Breast epithelium (tissue), 4 donors: ENCODE measurements at places on chromosomes 4 and X. TPM values are rescaled to one million over a fixed set of nuclear protein-coding genes. Genes with fewer than 3 reads are reported as not detected.
A peak's percentile ranks its signal among the peaks of the same experiment; 100 is the strongest.

Gene CNGA1
- 1.9 TPM for total RNA-seq

- H3K27ac ChIP-seq = no peak overlapping the region
- no peaks in the 10 kb centered on the region for H3K36me3 ChIP-seq
- no peaks in the 10 kb centered on the region for H3K27me3 ChIP-seq
- H3K4me1 ChIP-seq = peaks cover 2% of the 10 kb centered on the region
These were observed 3.3 kb upstream of the TAPT1 start for GRCh38 chr4:16229604-16230003.

- no peak overlapping the region for H3K4me3 ChIP-seq
- no peaks in the 10 kb centered on the region for H3K27me3 ChIP-seq
- DNase-seq = no peak
- no peak overlapping the region for H3K27ac ChIP-seq
- H3K36me3 ChIP-seq = no peaks in the 10 kb centered on the region
- no peaks in the 10 kb centered on the region for H3K4me1 ChIP-seq
These were observed 124.5 kb downstream of the PDLIM5 start for GRCh38 chr4:94576210-94576609.

- no peak overlapping the region for H3K4me3 ChIP-seq
- H3K27me3 ChIP-seq = peaks cover 4% of the 10 kb centered on the region
- no peak overlapping the region for H3K27ac ChIP-seq
- no peaks in the 10 kb centered on the region for H3K36me3 ChIP-seq
- no peaks in the 10 kb centered on the region for H3K4me1 ChIP-seq
These were observed 174.8 kb upstream of the GLRA2 start for GRCh38 chrX:14354521-14354920.

- no peak for DNase-seq
- no peak overlapping the region for H3K4me3 ChIP-seq
- no peaks in the 10 kb centered on the region for H3K27me3 ChIP-seq
- H3K36me3 ChIP-seq = no peaks in the 10 kb centered on the region
- H3K4me1 ChIP-seq = no peaks in the 10 kb centered on the region
These were observed 445.7 kb downstream of the GASK1B start for GRCh38 chr4:157727163-157727562.

GRCh38 chr4:183342541-183343533 is 20.6 kb upstream of the CLDN24 start:
- no peaks in the 10 kb centered on the region for H3K27me3 ChIP-seq
- no peak for DNase-seq
- H3K27ac ChIP-seq = no peak overlapping the region
- H3K36me3 ChIP-seq = no peaks in the 10 kb centered on the region
- no peak overlapping the region for H3K4me3 ChIP-seq

- no peaks in the 10 kb centered on the region for H3K27me3 ChIP-seq
- H3K36me3 ChIP-seq = no peaks in the 10 kb centered on the region
- H3K4me3 ChIP-seq = no peak overlapping the region
- DNase-seq = no peak
- no peaks in the 10 kb centered on the region for H3K4me1 ChIP-seq
These were observed 45.5 kb upstream of the PROM1 start for GRCh38 chr4:16129336-16129735.

DNA sequence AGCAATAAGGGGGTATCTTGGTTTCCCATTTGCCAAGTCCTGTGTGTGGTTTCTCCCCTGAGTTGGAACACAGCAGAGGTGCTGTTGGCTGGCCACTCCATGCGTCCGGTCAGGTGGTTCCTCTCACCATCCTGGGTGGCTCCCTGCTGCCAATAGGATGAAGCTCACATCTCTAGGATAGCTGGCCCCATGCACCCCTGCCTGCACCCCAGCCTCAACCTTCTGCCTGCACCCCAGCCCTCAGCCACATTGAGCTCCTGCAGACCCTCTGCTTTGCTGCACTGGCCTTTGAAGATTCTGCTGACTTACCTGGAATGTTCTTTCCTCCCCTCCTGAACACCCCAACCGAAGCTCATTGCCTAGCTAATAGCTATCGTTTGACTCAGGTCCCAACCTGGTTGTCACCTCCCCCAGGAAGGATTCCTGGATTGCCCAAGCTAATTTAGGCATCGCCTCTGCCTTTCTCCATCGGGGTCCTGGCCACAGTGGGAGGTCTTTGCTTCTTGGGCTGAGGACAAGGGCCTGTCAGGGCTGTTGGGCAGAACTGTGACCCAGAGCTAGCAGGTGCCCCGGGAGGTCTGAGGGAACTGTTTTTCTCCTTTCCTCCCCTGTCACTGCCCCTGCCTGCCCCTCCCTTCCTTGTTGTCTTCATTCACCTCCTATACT is 36.6 kb upstream of the GRPEL1 start:
- no peak overlapping the region for H3K4me3 ChIP-seq
- no peaks in the 10 kb centered on the region for H3K4me1 ChIP-seq
- no peaks in the 10 kb centered on the region for H3K36me3 ChIP-seq
- no peaks in the 10 kb centered on the region for H3K27me3 ChIP-seq
- H3K27ac ChIP-seq = no peak overlapping the region
- DNase-seq = no peak

GRCh38 chr4:174216799-174217272 is 66.6 kb downstream of the FBXO8 start:
- H3K4me3 ChIP-seq = peak overlapping the region; percentile 60
- no peaks in the 10 kb centered on the region for H3K4me1 ChIP-seq
- no peak overlapping the region for H3K27ac ChIP-seq
- H3K36me3 ChIP-seq = no peaks in the 10 kb centered on the region
- peaks cover 67% of the 10 kb centered on the region for H3K27me3 ChIP-seq

GRCh38 chr4:3443750-3444309 is 2.1 kb downstream of the HGFAC start:
- H3K4me1 ChIP-seq = peaks cover 2% of the 10 kb centered on the region
- no peak for DNase-seq
- H3K36me3 ChIP-seq = no peaks in the 10 kb centered on the region
- no peaks in the 10 kb centered on the region for H3K27me3 ChIP-seq
- H3K27ac ChIP-seq = no peak overlapping the region

DNA sequence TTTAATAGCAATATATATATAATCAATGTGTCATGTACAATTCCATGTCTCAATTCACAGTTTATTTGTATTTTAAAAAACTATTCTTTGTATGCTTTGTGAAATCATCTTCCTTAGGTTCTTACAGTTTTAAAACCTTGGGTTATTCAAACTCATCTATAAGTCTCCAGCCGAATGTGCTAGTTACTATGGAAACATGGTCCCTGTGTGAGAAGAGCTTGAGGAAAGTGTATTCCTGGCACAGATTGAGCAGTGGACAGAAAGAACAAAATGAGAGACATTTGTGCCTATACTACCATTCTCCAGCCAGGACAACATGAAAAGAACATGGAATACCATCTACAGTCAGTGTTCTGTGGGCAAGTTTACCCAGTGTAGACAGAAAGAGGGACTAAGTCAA is 103.4 kb downstream of the EFHC2 start:
- no peak overlapping the region for H3K4me3 ChIP-seq
- no peaks in the 10 kb centered on the region for H3K4me1 ChIP-seq
- peaks cover 31% of the 10 kb centered on the region for H3K27me3 ChIP-seq
- DNase-seq = no peak

DNA sequence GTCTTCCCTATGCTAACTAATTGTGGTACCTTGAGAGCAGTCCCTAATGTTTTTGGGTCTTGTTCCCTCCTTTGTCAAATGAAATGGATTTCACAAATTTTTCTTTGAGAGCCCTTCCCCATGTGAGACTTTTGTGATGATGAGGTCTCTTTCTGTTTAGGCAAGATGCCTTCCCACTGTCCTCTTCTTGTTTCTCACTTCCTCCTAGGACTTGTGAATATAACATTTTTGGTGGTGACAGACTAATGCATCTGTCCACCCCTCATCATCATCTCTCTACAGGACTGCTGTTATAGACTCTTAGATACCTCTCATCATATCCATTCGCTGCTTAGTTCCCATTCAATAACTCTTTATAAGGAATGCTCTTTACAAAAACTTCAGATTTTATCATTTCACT is 8.7 kb upstream of the ANK2 start:
- H3K4me1 ChIP-seq = no peaks in the 10 kb centered on the region
- no peak overlapping the region for H3K27ac ChIP-seq
- H3K27me3 ChIP-seq = no peaks in the 10 kb centered on the region
- no peak overlapping the region for H3K4me3 ChIP-seq
- no peak for DNase-seq

DNA sequence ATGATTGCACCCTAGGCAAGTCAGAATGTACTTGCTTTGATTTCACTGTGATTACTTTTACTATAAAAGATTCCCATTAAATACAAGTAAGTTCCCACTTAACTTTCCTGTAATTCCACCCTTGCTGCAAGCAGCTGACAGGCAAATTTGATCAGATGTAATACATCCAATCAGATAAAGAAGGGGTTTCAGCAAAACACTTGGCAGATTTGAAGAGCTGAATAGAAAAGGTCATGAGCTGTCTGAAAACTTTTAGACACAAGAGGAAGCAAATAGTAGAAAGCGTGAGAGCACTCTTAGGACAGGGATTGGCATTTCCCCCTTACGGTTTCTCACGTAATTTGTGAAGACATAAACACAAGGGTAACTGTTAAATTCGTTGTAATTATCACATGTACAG is 22.8 kb downstream of the HSD17B13 start:
- no peaks in the 10 kb centered on the region for H3K4me1 ChIP-seq
- H3K4me3 ChIP-seq = no peak overlapping the region
- no peaks in the 10 kb centered on the region for H3K36me3 ChIP-seq
- no peaks in the 10 kb centered on the region for H3K27me3 ChIP-seq
- no peak for DNase-seq
- no peak overlapping the region for H3K27ac ChIP-seq

DNA sequence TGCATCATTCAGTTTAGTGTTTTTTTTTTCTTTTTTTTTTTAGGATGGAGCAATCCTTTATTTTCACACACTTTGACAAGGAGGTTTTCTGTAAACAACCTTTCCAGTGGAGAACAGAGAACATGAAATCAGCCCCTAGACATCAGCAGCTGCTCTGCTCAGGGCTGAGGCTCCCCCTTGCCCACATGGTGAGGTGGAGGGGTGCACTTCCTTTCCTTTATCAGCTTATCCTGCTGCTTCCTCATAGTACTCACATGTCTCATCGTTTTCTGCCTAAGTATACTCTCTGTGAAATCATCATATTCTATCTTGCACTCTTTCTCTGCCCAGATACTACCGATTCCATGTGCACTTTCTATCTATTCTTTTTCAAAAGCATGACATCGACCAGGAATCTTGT is 47.6 kb upstream of the PRSS12 start:
- no peaks in the 10 kb centered on the region for H3K27me3 ChIP-seq
- no peak overlapping the region for H3K4me3 ChIP-seq
- no peaks in the 10 kb centered on the region for H3K36me3 ChIP-seq
- no peak for DNase-seq

- no peak overlapping the region for H3K4me3 ChIP-seq
- H3K4me1 ChIP-seq = no peaks in the 10 kb centered on the region
- no peak for DNase-seq
- no peak overlapping the region for H3K27ac ChIP-seq
- no peaks in the 10 kb centered on the region for H3K36me3 ChIP-seq
- H3K27me3 ChIP-seq = no peaks in the 10 kb centered on the region
These were observed 3.5 kb downstream of the SERPINA7 start for GRCh38 chrX:106035064-106035463.

- H3K27ac ChIP-seq = no peak overlapping the region
- H3K36me3 ChIP-seq = no peaks in the 10 kb centered on the region
- no peaks in the 10 kb centered on the region for H3K4me1 ChIP-seq
- no peak overlapping the region for H3K4me3 ChIP-seq
- no peak for DNase-seq
These were observed 266.8 kb upstream of the LDB2 start for GRCh38 chr4:17165286-17165685.

- no peaks in the 10 kb centered on the region for H3K36me3 ChIP-seq
- no peak overlapping the region for H3K27ac ChIP-seq
- no peaks in the 10 kb centered on the region for H3K4me1 ChIP-seq
- H3K27me3 ChIP-seq = no peaks in the 10 kb centered on the region
- H3K4me3 ChIP-seq = no peak overlapping the region
These were observed 220.3 kb downstream of the OR13H1 start for GRCh38 chrX:131764216-131764615.

- H3K27me3 ChIP-seq = no peaks in the 10 kb centered on the region
- DNase-seq = no peak
- H3K36me3 ChIP-seq = no peaks in the 10 kb centered on the region
- H3K4me3 ChIP-seq = peak overlapping the region; percentile 27
- peak overlapping the region; percentile 84 for H3K27ac ChIP-seq
These were observed 37.8 kb downstream of the SORBS2 start for GRCh38 chr4:185774131-185774653.
